Hematopoietic multipotent progenitor cell treated with erythropoietin and hydrocortisone succinate and interleukin-3 and kit ligand, for 15 days (in vitro differentiated cells): ENCODE measurements at places on chromosomes 11 and 22.
A peak's percentile ranks its signal among the peaks of the same experiment; 100 is the strongest.

GRCh38 chr11:17722000-17722643 lies 2.8 kb downstream of the MYOD1 start:
- no peak for DNase-seq

DNA sequence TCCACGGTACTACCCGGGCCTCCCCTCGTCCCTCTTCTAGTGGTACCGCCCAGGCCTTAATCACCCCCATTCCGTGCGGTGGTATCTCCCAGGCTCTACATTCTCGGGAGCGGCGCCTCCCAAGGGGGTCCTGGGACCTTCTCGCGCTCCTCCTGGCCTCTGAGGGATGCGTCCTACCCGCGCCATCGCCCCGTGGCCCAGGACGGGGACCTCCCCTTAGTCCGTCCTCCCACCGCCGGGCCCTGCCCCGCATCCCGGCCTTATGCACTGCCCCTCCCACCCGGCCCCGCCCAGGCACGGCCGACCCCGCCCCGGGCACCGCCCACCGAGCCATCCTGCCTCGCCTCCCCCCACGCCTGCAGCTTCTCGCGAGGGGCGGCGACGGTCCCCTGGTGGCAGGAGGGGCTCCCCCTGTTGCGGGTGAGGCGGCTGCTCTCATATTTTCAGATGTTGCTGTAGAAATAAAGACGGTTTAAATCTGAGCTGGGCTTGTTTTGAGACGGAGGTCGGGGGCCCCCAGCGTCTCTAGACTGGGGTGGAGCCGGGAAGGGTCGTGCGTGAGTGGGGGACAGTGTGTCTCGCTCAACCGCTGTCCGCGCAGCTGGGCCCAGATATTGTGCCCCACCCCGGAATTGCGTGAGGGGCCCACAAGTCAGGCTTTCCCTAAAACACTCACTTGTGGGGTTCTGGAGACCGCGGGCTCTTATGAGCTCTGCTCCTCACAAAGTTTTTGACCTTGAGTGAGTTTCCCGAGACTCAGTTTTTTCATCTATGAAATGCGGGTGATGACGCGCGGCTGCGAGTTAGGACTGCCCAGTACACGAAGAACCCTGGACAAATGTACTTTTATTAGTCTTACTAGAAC lies 828 bp upstream of the RAB1B start:
- peak; percentile 79 for DNase-seq

DNA sequence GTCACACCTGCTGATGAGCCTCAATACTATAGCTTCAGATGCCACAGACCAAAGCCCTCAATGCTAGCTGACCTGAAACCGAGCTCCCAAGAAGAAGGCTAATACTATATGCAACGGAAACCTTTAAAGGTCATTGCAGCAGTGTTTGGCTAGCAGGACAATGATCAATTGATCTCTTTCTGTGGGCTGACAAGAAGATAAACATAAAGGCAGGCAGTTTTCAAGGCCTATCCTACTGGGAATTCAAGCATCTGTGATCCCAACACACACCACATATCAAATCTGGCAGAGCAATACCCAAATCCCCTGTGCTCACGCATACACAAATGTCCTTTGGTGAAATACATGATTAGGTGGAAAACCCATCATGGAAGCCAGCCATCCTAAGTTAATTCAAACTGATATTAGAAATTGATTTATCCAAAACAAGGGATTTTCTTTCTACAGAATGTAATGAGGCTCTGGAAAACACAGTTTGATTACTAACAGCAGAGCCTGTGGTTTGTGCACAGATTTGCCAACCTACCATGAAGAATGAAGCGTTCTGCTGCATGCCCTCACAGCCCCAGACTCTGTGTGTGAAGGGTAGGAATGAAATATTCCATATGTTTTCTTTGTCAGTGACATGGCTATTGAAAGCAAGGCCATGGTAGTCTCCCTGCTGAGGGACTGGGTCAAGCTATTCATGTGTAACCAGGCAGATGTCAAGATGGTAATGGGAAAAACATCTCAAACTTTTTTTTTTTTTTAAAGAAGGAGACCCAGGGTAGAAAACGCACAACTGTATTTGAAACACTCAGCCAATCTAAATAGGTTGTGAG lies 12.2 kb downstream of the LGR4 start:
- no peak for DNase-seq

GRCh38 chr11:27386181-27386845 lies 23.3 kb upstream of the CCDC34 start:
- DNase-seq, result no peak
